ENCODE measurements at places on chromosomes 6 and 20. TPM values are rescaled to one million over a fixed set of nuclear protein-coding genes. Genes with fewer than 3 reads are reported as not detected.

- H3K4me1 ChIP-seq, result peaks cover 8% of the 10 kb centered on the region
- no peaks in the 10 kb centered on the region for H3K36me3 ChIP-seq
- H3K4me3 ChIP-seq, result no peak overlapping the region
- DNase-seq, result no peak
Measured at GRCh38 chr6:38716825-38717224, 1.7 kb downstream of the DNAH8 start.

DNA sequence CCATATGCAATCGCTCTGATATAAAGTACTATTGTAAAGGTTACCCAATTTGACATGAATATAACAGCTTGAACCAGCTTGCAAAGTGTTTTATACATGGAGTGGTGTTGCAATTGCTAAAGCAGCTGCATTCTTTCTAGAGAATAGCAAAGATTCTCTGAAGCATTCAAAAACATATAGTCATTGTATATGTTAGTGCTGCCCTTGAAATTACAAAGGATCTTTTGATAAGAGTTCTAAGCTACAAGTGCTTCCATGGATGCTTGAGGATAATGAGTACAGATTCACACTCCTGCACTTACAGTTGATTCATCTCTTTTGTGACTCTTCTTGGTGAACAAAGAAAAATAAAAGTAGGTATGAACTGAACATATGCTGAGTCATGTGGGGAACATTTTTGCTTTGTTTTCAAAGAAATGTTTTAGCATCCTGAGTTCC, 175.7 kb downstream of the ALDH8A1 start:
- no peaks in the 10 kb centered on the region for H3K36me3 ChIP-seq
- DNase-seq, result no peak
- H3K27ac ChIP-seq, result no peak overlapping the region
- no peaks in the 10 kb centered on the region for H3K4me1 ChIP-seq
- no peaks in the 10 kb centered on the region for H3K27me3 ChIP-seq

Gene TMEM151B
- total RNA-seq, result not detected

Gene PHACTR3
- 4.3 TPM for total RNA-seq

DNA sequence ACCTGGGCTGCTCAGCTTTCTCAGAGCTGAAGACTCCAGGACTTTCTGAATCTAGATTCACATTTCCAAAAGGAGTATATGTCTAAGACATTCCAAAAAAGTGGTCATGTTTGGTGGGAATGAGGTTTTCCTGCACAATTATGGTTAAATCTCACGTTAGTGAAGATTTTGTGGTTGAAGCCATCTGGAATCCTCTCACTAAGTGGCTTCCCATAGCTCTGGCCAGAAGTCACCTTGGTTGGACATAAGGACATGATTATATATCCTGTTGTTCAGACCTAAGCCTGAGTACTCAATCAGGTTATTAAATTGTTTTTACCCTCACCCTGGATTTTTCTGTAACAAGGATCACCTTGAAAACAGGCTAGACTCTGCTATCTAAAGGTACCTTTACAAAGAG, 176.1 kb upstream of the PLN start:
- H3K36me3 ChIP-seq, result no peaks in the 10 kb centered on the region
- H3K27ac ChIP-seq, result peak overlapping the region; percentile 93
- DNase-seq, result no peak
- no peak overlapping the region for H3K4me3 ChIP-seq

GRCh38 chr20:33857722-33858563, 46.8 kb downstream of the CHMP4B start:
- no peak for DNase-seq
- peaks cover 24% of the 10 kb centered on the region for H3K4me1 ChIP-seq
- no peak overlapping the region for H3K4me3 ChIP-seq
- H3K27ac ChIP-seq, result no peak overlapping the region

DNA sequence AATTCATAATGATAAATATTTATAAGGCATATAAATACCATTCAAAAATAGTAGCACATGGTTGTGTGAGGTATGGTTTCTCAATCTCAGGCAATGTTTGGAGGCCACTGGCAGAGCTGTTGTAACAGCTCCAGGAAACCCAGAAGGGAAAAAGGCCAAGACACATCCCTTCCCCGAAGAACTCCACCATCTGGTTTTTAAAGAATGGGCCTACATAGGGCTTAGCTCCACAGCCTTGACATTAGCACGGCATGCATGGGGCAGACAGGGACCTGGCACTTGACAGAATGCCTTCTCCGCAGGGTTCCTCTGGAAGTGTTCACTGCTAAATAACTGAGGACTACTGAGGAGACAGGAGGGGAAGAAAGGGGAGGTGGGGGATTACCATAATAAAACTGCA, 16.1 kb upstream of the FOXO3 start:
- no peak for DNase-seq
- no peaks in the 10 kb centered on the region for H3K36me3 ChIP-seq
- H3K27me3 ChIP-seq, result no peaks in the 10 kb centered on the region
- H3K4me1 ChIP-seq, result peaks cover 9% of the 10 kb centered on the region
- no peak overlapping the region for H3K4me3 ChIP-seq
- no peak overlapping the region for H3K27ac ChIP-seq

GRCh38 chr20:3383878-3384495, 23.5 kb downstream of the DNAAF9 start:
- H3K4me3 ChIP-seq, result no peak overlapping the region
- H3K27ac ChIP-seq, result no peak overlapping the region
- DNase-seq, result no peak
- H3K4me1 ChIP-seq, result peaks cover 45% of the 10 kb centered on the region
- no peaks in the 10 kb centered on the region for H3K27me3 ChIP-seq
- peaks cover 10% of the 10 kb centered on the region for H3K36me3 ChIP-seq

DNA sequence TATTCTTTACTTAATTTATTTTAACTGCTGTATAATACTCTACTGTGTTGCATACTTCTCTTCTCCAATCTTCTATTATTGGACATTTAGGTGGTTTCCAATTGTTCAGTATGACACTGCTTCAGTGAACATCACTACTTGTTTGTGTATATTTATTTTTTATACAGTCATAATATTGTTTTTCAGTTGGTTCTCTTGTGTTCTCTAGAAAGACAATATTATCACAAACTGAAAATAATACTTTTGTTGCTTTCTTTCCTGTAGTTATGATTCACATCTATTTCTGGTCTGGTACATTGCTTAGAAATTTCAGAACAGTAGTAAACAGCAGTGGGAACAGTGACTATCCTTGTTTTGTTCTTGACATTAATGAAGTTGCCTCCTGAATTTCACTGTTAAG, 62.8 kb upstream of the GTSF1L start:
- H3K4me3 ChIP-seq, result no peak overlapping the region
- no peak overlapping the region for H3K27ac ChIP-seq
- no peaks in the 10 kb centered on the region for H3K36me3 ChIP-seq

DNA sequence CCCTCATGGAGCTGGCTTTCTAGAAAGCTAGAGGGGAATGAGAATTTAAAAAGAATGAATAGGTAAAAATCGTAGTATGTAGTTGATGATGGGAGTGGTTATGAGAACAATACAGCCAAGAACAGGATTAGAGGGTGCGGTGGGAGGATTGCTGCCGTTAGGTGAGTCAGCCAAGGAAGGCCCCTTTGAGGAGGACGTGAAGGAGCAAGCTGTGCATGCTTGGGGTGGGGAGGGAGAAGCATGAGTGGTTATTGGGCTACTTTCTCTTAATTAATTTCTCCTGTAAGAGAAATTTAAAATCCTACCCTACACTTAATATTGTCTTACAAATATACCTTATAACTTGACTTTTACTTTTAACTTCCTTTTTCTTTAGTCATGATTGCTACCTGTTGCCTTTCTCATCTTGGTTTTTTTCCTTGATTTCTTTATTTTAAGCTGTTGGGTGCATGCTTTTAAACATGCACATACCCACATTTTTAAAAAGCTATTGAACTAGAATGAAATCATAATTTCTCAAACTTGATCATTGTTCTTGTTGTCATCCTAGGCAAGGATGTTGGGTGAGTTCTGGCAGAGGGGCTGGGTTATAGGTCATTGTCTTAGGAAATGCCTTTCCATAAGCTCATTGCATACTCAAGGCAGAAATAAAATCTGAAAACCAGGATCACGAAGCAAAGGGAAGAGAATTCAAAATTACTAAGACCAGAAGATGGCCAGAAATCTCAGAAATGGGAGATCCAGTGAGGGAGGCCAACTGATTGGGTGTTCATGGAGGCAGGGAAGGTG, 114.5 kb downstream of the TCP11 start:
- no peak for DNase-seq
- H3K27ac ChIP-seq, result peak overlapping the region; percentile 96
- peaks cover 26% of the 10 kb centered on the region for H3K36me3 ChIP-seq
- no peak overlapping the region for H3K4me3 ChIP-seq
- no peaks in the 10 kb centered on the region for H3K27me3 ChIP-seq

DNA sequence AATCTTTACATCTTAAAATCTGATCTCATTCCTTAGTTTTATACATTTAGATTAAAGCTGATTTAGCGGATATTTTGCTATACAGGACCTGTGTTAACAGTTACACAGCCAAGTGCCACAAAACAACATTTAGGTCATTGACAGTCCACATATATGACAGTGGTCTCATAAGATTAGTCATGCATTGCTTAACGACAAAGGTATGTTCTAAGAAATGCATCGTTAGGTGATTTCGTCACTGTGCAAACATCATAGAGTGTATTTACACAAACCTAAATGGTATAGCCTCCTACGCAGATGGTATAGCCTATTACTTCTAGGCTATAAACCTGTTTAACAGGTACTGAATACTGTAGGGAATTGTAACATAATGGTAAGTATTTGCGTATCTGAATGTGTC, 21.6 kb downstream of the ADGRG6 start:
- H3K4me1 ChIP-seq, result no peaks in the 10 kb centered on the region
- H3K4me3 ChIP-seq, result no peak overlapping the region
- no peak overlapping the region for H3K27ac ChIP-seq
- no peak for DNase-seq
- H3K36me3 ChIP-seq, result no peaks in the 10 kb centered on the region

Gene C6orf132
- 1.4 TPM for total RNA-seq

DNA sequence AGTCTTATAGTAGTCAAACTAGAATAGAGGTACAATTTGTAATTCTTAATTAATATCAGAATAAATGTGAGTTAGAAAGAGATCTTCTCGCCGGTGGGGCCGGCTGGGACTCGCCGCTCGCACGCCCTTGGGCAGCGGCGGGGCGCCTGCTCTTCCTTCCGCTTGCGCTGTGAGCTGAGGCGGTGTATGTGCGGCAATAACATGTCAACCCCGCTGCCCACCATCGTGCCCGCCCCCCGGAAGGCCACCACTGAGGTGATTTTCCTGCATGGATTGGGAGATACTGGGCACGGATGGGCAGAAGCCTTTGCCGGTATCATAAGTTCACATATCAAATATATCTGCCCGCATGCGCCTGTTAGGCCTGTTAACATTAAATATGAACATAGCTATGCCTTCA, 123.7 kb upstream of the OGFRL1 start:
- H3K36me3 ChIP-seq, result no peaks in the 10 kb centered on the region
- H3K27ac ChIP-seq, result no peak overlapping the region
- DNase-seq, result no peak
- H3K4me3 ChIP-seq, result no peak overlapping the region
- no peaks in the 10 kb centered on the region for H3K4me1 ChIP-seq

Gene SLC24A3
- 1.3 TPM for total RNA-seq

DNA sequence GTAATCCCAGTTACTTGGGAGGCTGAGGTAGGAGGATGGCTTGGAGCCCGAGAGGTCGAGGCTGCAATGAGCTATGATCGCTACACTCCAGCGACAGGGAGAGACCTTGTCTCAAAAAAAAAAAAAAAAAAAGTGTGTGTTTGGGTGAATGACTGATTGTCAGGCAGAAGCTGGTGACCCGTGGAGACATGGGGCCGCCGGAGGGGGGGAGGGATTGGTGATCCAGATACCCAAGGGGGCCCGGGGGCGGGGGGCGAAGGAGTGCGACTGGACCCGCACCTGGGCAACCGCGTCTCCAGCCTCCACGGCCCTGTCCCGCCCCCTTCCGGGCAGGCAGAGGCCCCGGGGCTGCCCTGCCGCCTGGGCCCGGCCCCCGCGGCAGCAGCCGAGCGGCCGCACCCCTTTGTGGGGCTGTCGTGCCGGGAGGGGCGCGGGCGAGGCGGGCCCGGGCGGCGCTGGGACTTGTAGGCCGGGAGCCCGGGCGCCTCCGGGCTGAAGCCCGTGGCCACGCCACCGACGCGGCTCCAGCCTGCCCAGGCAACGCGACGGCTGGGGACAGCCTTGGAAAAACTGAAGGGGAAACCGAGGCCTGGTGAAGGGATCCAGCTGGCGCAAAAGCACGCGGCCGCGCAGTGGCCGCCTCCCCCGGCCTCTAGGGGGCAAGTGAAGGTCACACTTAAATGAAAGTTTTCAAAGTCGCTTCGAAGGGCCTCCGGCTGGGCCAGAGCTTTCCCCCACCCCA, 2.1 kb upstream of the RBM38 start:
- H3K36me3 ChIP-seq, result peaks cover 10% of the 10 kb centered on the region
- H3K4me3 ChIP-seq, result peak overlapping the region; percentile 57
- peaks cover 60% of the 10 kb centered on the region for H3K4me1 ChIP-seq

Gene EDN1
- 5.9 TPM for total RNA-seq

Gene GOPC
- 22.7 TPM for total RNA-seq

GRCh38 chr6:34953061-34954025, 64.3 kb downstream of the ANKS1A start:
- H3K27ac ChIP-seq, result peak overlapping the region; percentile 66
- H3K27me3 ChIP-seq, result no peaks in the 10 kb centered on the region
- peaks cover 65% of the 10 kb centered on the region for H3K4me1 ChIP-seq

DNA sequence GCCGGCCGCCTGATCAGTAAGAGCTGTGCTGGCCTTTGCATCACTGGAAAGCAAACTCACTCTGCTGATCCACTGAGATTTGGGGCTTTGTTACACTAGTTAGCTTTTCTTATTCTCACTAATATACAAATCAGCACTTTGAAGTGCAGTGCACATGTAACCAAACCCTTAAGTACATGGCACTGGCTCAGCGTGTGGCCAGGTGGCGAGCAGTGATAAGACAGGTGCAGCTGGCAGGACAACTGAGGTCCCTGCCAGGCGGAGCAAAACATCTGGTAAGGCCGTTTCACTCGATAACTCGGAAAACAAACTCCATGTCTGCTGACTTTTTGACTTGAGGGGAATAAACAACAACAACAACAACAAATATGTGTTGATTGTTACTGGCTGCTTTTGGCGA, 11.0 kb downstream of the GFRA4 start:
- no peak overlapping the region for H3K27ac ChIP-seq
- H3K27me3 ChIP-seq, result peaks cover 1% of the 10 kb centered on the region
- DNase-seq, result no peak
- H3K36me3 ChIP-seq, result peaks cover 33% of the 10 kb centered on the region

Gene ARID1B
- 43.4 TPM for total RNA-seq

DNA sequence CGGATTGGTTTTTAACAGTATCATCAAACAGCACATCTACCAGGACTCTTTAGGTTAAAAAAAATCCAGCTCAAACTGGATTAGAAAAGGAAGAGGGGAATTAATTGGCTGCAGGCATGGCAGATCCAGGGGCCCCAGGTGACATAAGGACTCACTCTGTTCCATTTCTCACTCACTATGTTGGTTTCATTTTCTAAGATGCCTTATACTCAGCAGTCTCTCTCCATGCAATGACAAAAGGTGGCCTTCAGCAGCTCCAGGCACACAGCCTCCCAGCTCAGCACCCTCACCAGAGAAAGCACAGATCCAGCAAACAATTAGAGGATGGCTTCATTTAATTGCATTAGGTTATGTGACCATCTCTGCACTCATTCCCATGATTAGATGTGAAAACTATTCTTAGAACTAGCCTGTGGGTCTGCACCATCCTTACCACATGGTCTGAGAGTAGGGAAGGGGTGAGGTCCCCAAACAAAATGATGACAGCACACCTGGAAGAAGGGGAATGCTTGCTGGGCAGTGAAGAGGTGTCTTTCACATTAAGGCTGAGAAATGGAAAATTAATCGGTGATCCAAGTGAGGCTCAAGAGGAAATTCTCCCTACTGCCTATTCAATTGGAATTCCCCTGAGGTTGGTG, 243.1 kb downstream of the CDH26 start:
- H3K27ac ChIP-seq, result no peak overlapping the region
- peaks cover 16% of the 10 kb centered on the region for H3K4me1 ChIP-seq
- H3K36me3 ChIP-seq, result no peaks in the 10 kb centered on the region

GRCh38 chr6:56843476-56844349, 111.2 kb upstream of the BEND6 start:
- H3K36me3 ChIP-seq, result no peaks in the 10 kb centered on the region
- no peaks in the 10 kb centered on the region for H3K27me3 ChIP-seq
- H3K27ac ChIP-seq, result peak overlapping the region; percentile 94

Gene SRC
- total RNA-seq, result 4.2 TPM

Measured in left ventricle myocardium inferior (tissue), 1 donor.